Activated CD4-positive, alpha-beta T cell treated with anti-CD3 and anti-CD28 coated beads for 48 hours (primary cell): ENCODE measurements at places on chromosomes 12 and 14.

DNA sequence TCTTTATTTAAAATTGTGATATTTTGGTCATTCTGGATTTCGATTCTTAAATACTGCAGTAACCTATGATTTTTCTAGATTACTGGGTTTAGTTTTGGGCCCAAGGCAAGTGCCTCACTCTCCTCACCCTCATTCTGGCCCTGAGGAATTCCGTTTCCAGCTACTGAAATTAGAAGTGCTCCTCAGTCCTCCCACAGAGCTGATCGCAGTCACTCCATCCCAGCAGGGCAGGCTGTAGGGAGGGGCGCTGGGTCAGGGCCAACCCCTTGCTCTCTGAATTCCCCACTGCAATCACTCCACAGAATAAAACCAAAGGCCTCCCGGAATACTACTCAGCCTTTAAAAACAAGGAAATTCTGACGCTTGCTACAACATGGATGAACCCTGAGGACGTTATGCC lies 66.5 kb upstream of the DIO3 start:
- no peak for DNase-seq

DNA sequence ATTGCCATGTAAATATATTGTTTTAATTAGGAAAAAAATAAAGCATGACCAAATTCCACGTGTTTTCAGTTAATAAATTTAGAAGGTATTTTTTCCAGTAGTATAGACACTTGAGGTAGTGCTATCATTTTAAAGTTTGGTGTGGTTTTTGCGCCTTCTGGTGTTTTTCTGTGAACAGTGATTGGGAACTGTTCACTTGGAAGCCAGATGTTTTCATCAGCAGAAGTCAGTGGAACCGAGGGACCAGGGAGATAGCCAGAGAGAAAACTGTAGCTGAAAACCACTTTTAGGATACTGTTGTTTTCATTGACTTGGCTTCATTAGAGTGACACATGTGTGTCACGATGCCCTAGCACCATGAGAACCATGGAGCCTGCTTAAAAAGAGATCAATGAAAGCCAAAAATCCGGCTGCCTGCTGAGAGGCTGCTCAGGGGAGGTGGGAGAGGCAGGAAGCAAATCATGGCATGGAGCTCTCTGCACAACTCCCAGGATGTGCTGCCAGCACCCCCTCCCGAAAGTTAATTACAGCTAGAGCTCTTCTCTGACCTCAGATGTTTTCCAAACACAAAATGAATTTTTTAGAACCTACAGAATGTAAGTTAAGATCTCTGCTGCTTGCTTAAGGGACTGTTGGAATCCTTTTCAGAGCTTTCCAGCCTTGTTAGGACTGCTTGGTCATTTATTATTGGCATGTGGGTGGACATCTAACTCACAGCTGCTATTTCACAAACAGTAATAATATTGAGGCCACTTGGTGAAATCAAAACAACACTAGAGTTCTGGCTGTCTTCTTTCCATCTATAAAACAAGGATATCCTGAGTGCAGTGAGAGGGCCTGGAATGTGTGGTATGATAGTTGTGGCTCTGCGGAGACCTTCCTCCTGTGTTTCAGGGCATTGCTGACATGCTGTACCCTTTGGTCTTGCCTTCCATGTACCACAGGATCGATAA lies 192.3 kb downstream of the ANO4 start:
- DNase-seq = no peak

- DNase-seq = no peak
These were observed 10.6 kb downstream of the FOXA1 start for GRCh38 chr14:37584211-37585100.

- no peak for DNase-seq
These were observed 26.1 kb downstream of the KRT8 start for GRCh38 chr12:52878507-52879393.

DNA sequence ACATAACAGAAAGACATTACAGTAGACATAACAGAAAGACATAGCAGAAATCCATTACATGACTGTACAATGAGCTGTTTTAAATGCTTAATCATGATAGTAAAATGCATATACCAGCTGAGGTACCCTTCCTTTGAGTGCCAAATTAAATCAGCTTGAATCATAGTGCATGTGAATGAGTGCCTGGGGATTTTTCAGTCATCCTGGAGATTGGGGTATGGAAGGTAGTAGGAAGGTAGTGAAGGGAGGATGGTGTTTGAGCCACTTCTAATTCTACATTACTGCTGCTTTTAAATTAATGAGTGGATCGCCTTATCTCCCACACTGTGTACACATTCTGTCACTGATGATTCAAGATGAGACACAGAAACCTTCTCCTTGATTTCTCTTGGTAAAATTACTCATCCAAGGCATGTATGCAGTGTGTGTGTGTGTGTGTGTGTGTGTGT lies 534.2 kb downstream of the LRFN5 start:
- no peak for DNase-seq

GRCh38 chr12:69154585-69155363 lies 84.6 kb upstream of the CPSF6 start:
- DNase-seq = peak; percentile 86

- no peak for DNase-seq
These were observed 64.6 kb upstream of the LTA4H start for GRCh38 chr12:96099986-96100385.

DNA sequence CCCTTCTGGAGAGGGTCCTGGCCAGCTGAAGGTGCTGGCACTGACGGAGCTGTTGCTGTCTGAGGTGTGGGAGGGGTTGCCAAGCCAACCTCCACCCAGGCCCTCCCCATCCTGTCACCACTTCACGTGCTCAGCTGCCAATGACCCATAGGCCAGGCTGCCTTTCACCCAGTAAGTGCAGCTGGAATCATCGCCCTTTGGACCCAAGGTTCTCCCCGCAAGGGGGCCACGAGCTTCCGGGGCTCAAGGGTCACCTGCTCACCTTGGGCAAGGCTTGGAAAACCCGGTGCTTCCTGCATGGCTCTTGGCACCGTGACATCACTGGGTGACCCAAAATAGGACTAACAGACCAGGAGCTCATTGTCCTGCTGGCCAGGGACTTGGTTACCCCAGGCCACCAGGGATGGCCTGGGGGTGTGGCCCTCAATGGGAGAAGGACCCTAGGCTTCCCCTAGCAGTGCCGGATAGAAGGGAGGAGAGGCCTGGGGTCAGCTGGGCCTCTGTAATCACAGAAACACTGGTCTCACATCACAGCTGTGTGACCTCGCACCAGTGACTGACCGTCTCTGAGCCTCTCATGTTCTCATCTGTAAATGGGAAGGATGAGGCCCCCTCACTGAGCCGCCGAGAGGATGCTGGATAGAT lies 51.3 kb downstream of the CCDC85C start:
- DNase-seq = no peak

DNA sequence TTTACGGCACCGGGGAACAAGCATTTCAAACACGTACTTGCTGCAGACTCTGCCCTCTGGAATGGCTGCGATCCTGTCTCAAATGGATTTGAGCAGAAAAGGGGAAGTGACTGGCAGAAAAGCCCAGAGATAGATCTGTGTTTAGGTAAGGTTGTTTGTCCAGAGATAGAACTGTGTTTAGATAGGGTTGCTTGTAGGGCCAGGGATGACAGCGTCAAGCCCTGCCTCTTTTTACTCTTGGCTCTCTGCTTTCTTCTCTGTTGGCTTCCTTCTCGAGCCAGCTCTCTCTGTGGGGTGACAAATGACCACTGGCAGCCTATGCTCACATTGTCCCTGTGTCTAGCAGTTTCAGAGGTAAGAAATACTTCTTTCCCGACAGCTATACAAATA lies 11.4 kb downstream of the DGLUCY start:
- no peak for DNase-seq

GRCh38 chr14:103022002-103022684 lies 35.2 kb downstream of the CDC42BPB start:
- no peak for DNase-seq

- DNase-seq = no peak
These were observed 856 bp downstream of the ZBTB42 start for GRCh38 chr14:104801520-104802393.

- DNase-seq = no peak
These were observed 9.1 kb upstream of the TBX3 start for GRCh38 chr12:114693059-114693531.

- no peak for DNase-seq
These were observed 193 bp downstream of the ACACB start for GRCh38 chr12:109116611-109116949.

- peak; percentile 33 for DNase-seq
These were observed 21.3 kb upstream of the RFLNA start for GRCh38 chr12:124273630-124274029.

DNA sequence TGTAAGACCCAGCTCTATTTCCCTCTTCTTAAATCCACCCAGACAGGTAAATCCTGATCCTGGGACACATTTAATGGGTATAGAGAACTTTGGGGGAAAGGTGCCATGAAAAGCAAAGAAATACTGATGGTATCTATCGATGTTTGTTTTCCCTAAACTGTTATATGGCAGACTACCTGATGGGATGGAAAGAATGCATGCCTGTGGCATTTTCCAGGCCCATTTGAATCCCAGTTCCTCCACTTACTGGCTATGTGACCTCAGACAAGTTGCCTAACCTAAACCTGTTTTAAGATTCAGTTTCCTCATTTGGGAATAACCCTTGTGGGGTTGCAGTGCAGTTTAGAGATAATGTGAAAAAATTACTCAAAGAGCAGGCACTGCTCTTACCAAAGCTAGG lies 404.5 kb downstream of the FUT8 start:
- no peak for DNase-seq

DNA sequence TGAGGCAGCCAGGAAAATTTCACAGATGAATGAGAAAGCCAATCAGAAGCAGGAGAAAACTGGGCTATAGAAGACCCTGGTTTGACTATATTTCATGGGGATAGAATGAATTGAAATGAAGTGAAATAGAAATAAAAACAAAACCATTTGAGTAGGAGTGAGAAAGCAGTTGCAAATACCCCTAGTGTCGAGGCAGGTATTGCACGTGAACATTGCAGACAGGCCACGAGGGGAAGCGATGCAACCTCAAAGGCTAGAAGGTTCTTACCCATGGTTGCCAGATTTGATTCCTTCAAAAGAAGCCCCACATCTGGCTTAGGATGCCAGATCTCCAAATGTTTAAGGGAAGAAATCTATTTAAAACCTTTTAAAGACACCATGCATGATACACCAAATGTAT lies 648.9 kb downstream of the VRK1 start:
- DNase-seq = peak; percentile 44

DNA sequence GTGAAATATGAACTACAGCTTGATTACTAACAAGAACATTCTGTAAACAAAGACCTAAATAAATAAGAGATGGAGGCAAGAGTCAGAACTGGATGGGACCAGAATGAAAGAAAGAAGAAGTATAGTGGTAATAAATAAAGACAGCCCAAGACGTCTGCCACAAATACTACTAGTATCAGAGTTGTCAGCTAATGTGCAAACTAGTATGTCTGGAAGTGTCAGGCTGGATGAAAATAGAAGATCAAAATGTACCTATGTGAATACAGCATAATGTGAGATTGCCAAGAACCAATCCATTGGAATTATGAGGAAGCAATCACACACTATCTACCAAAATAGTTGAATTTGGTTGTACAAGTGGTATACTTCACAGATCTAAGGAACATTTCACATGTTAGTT lies 353.0 kb downstream of the BTG1 start:
- DNase-seq = no peak

DNA sequence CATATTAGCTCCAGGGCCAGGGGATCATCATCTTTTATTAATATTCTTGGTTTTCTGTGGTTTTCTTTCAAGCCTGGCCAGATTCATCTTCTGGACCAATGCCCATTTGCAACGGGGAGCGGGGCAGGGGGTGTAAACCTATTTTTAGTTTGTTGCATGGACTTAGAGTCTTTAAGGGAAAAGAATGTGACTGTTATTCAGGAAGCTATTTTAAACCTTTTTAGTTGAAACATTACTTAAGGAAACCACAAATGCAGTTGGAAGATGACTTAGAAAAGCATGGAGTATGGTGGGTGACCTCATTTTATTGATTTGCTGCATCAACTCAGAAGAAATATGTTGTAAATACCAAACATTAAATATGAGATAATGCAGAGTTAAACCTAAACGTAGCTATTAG lies 368.4 kb upstream of the E2F7 start:
- DNase-seq = no peak

DNA sequence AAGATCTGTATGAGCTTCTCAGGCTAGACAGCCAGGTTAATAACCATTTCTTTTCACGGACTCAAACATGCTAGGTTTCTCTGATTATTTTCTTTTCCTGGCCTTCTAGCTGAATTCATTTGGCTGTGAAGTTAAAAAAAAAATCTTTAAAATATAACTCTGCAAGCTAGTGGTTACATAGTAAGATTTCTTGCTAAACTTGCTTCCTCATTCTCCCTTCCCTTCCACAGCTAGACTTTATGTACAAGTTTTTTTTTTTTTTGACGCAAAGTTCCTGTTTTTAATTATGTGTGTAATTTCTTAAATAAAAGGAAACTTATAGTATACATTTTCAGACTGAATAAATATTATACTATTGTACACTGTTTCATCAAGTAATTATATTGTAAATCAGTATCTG lies 145.4 kb downstream of the TMTC2 start:
- DNase-seq = no peak

DNA sequence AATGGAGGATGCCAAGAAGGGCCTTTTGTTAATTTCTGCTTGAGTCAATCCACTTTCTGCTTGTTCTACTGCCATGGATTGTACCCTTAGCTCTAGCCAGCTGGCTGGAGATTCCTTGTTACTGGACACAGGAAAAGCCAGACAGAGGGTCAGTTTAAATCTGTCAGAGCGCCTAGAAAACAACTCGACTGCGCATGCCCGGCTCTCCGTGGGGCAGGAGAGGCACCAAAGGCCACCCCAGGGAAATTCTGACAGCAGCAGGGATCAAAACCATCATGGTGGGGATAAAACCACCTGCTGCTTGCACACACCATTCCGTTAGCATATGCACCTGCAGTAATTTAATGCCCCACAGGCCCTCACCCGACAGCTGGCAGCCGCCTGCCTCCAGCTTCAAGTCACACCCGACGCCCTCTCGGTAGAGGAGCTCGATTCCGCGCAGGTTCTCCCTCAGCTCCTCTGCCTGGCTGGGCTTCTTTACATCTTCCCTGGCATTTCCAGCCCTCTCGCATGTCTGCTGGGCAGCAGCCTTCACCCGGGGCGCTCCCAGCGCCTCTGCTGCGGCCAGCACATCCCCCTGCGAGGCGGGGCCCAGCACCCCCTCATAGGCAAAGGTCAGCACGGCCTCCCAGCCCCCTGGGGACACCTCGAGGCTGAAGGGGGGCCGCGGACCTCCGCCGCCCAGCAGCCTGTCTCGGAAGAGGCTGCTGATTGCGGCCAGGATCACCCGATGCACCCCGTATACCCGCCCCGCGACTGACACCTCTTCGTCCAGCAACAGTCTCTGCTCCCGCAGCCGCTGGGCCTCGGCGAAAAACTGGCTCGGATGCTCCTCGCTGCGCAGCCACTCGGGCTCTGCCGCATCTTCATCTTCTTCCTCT lies 1.0 kb downstream of the KLHL33 start:
- no peak for DNase-seq

GRCh38 chr14:91164676-91165075 lies 50.8 kb downstream of the DGLUCY start:
- DNase-seq = no peak
